GM23338 (cell line): ENCODE measurements at places on chromosomes 1 and 21. TPM values are rescaled to one million over a fixed set of nuclear protein-coding genes. Genes with fewer than 3 reads are reported as not detected.

- no peak overlapping the region for H3K27ac ChIP-seq
- H3K4me3 ChIP-seq = no peak overlapping the region
- no peaks in the 10 kb centered on the region for H3K36me3 ChIP-seq
Observed at GRCh38 chr1:223097713-223098112, 45.3 kb downstream of the TLR5 start.

- H3K27me3 ChIP-seq = no peaks in the 10 kb centered on the region
- no peaks in the 10 kb centered on the region for H3K36me3 ChIP-seq
- H3K4me1 ChIP-seq = 0 out of 2 replicates have a peak, but pooled peaks cover under 1% of the 10 kb centered on the region
Observed at GRCh38 chr1:58082596-58082995, 463.9 kb downstream of the OMA1 start.

- H3K27me3 ChIP-seq = no peaks in the 10 kb centered on the region
- H3K27ac ChIP-seq = peak overlapping the region; percentile 69
- H3K4me3 ChIP-seq = peak overlapping the region; percentile 33; the same call in 1 of the 2 replicates
- peaks cover 46% of the 10 kb centered on the region for H3K4me1 ChIP-seq
- no peaks in the 10 kb centered on the region for H3K36me3 ChIP-seq
Observed at GRCh38 chr1:155983191-155984024, 5.1 kb upstream of the ARHGEF2 start.

GRCh38 chr1:1627261-1627828 lies 4.6 kb upstream of the MMP23B start:
- H3K4me1 ChIP-seq = no peaks in the 10 kb centered on the region
- no peak overlapping the region for H3K27ac ChIP-seq
- DNase-seq = no peak
- H3K4me3 ChIP-seq = no peak overlapping the region

GRCh38 chr1:201028461-201028889 lies 5.0 kb upstream of the KIF21B start:
- peaks cover 26% of the 10 kb centered on the region for H3K4me1 ChIP-seq

DNA sequence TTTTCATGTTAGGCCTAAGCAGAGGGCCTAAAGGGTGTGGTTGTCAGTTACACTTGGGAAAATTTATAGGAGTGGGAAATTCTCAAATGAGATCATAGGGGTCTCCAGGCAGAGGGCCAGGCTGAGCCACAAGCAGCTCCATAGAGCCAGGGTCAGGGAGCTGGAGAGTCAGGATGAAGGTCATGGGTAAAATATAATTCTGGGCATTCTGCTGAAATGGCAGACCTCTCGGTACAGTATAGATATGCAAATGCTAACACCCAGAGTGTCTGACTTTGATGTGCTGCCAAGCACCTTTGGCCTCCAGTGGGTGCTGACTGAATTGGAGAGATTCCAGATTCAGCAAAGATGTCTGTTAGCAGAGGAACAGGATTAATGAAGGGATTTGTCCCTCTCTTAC lies 40.1 kb downstream of the DNM3 start:
- no peak for DNase-seq
- peaks cover 3% of the 10 kb centered on the region; the same call in 1 of the 2 replicates for H3K4me1 ChIP-seq
- H3K4me3 ChIP-seq = no peak overlapping the region

CD247 gene
- total RNA-seq = 1.4 TPM in 1 of 2 replicates, not detected in the other
